G401 (cell line): ENCODE measurements at places on chromosomes 2 and 18. TPM values are rescaled to one million over a fixed set of nuclear protein-coding genes. Genes with fewer than 3 reads are reported as not detected.

GRCh38 chr18:76448256-76449110, 46.6 kb downstream of the ZNF516 start:
- no peak for DNase-seq

TM4SF20 gene
- total RNA-seq: not detected in 2 replicates

DNA sequence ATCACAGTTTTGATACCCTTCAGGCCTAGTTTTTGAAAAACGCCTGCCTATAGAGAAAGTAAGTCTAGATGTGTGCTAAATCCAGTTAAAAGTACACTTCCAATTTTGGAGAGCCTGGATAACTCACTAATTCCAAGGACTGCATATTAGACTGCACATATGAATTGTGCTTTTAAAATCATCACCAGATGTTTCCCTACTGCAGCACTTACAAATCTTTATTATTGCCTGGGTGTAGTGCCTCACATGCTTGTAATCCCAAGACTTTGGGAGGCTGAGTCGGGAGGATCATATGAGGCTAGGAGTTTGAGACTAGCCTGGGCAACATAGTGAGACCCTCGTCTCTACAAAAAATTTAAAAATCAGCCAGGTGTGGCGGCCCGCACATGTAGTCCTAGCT, 35.9 kb upstream of the HTR2B start:
- no peak for DNase-seq

- no peak for DNase-seq
Measured at GRCh38 chr2:145765874-145766273, 1246.0 kb upstream of the ZEB2 start.

WDR7 gene
- total RNA-seq: 13.7 and 19.7 TPM in 2 replicates

- no peak for DNase-seq
Measured at GRCh38 chr2:105791229-105791628, 46.5 kb downstream of the NCK2 start.

DNA sequence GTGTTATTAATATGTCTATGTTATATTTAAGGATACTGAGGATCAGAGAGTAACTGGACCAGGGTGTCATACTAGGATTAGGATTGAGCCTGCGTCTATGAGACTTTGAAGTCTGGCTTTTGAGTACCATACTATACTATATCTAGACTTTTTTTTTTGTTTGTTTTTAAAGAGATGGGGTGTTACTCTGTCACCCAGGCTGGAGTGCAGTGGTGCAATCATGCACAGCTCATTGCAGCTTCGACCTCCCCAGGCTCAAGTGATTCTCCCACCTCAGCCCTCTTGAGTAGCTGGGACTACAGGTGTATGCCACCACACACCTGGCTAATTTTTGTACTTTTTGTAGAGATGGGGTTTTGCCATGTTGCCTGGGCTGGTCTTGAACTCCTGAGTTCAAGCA, 66.2 kb upstream of the MAP4K3 start:
- no peak for DNase-seq

DNA sequence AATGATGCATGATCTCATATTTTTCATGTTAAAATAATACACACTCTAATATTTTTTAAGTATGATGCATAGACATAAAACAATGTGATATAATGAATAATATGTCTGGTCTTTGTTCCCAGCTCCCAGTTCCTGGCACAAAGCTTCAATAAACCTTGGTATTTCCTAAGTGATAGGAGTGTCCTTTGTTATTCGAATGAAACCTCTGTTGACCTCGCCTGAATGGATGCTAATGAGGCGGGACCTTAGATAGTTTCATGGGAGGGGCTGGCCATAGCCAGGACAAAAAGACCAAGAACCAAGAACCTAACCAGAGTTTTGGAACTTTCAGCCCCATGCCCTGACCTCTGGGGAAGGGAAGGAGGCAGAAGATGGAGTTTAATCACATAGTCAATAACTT, 257.7 kb upstream of the COPS8 start:
- DNase-seq: no peak

ATP8B1 gene
- not detected in 2 replicates for total RNA-seq

PROKR1 gene
- not detected in 2 replicates for total RNA-seq

GRCh38 chr2:224017957-224018356, 21.1 kb downstream of the SERPINE2 start:
- DNase-seq: no peak

GRCh38 chr2:237392186-237392585, 21.8 kb downstream of the COL6A3 start:
- DNase-seq: no peak

MATN3 gene
- not detected in 2 replicates for total RNA-seq

ARHGEF33 gene
- total RNA-seq: not detected in 2 replicates

CCDC141 gene
- total RNA-seq: 0.20 and 1.2 TPM in 2 replicates

DNA sequence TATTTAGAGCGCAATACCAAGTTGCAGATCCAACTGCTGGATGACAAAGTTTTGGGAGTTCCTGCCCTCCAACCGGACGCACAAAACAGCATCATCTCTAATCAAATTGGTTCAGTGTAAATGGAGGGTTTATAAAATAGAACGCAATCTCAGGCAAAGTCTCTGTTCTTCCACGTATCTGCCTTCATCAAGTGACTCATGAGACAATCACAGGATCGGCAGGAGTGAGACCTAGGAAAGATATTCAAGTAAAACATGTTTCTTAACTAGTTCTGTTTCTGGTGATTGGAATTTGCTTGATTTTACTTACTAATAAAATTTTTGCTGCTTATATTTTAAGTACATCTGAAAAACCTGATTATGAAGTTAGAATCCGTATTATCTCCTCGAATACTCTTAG, 7.6 kb downstream of the FZD5 start:
- no peak for DNase-seq

DNA sequence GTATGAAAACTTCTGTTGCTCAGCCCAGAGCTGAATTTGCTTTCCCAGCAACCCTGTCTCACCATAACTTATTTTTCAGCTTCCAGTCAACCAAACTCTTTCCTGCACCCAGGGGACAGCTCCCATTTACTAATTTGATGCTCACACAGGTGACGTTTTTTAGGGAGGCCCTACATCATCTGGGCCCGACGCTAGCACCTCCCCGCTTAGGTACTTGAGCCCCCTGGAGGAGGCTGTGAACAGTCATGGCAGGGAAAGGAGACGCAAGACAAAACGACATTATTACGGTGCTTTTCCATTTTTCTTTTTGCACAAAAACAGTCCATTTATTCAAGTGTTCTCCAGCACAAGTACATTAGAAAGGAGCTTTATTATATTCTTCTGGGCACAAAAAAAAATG, 59.2 kb upstream of the POMC start:
- DNase-seq: no peak

DNA sequence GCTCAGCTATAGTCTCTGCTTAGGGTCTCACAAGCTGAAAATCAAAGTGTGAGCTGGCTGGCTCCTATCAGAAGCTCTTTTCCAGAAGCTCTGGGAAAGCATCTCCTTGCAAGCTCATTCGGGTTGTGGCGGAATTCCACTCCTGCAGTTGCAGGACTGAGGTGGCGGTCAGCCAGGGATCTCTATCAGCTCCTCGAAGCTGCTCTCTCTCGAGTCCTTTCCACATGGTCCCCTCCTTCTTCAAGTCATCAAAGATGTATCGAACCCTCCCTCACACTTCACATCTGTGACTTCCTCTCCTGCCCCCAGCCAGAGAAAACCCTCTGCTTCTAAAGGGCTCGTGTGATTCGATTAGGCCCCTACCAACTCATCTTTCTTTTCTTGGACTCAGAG, 141.7 kb downstream of the ZFP36L2 start:
- DNase-seq: no peak

- DNase-seq: no peak
Measured at GRCh38 chr2:109609352-109610024, 4.3 kb downstream of the SEPTIN10 start.

DNA sequence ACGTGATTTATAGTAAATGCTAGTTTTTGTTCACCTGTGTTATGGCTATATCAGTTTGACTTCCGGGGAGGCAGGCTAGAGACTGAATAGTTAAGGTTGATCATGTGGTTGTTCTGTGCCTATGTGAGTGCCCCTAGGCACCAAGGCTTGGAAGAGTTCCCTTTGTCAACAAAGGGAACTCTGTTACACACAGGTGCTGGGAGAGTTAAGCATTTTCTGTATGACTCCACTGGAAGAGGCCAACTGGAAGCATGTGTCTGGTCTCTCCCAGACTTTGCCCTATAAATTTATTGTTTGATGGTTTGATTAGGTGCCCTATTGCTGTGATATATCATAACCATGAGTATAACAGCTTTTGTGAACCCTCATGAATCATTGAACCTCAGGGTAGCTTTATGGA, 63.8 kb downstream of the ARL6IP6 start:
- DNase-seq: no peak

- DNase-seq: no peak
Measured at GRCh38 chr2:128746356-128746755, 427.7 kb upstream of the HS6ST1 start.

ACMSD gene
- total RNA-seq: not detected in 2 replicates

- DNase-seq: peak; percentile 83
Measured at GRCh38 chr2:177147093-177147694, 65.4 kb upstream of the HNRNPA3 start.

CDH2 gene
- total RNA-seq: not detected in 2 replicates

GCG gene
- total RNA-seq: not detected in 2 replicates

GRCh38 chr2:175203621-175204496, 22.3 kb upstream of the ATP5MC3 start:
- DNase-seq: peak; percentile 75
